ENCODE measurements at places on chromosomes 5 and 9. TPM values are rescaled to one million over a fixed set of nuclear protein-coding genes. Genes with fewer than 3 reads are reported as not detected.

The TBCA gene
- total RNA-seq, result 155 TPM

DNA sequence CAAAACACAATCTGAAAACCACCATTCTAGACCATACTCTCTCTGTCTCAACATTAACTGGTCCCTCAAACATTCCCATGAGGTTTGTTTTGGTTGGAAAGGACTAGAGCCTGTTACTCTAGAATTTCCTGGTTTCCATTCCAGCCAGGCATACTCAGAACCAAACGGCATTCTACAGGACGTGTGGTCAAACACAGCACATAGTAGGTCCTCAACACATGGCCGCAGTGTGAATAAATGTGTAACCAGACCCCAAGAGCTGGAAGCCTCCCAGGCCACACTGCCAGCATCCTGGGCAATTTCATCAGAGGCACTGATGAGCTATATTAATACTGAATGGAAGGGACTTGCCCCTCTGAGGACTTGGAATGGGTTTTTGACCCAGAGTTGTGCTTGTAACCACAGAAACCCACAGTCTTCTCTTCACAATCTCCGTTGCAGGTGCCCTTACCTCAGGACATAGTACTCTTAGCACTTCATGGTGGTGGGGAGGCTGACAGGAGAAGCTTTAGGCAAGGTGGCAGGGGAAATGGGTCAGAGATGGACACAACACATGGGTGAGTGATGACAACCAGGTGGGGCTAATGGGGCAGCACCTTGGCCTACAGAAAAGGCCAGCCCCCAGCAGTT, 66.0 kb downstream of the ZNF366 start:
- no peaks in the 10 kb centered on the region for H3K27me3 ChIP-seq
- no peak for DNase-seq
- H3K4me1 ChIP-seq, result no peaks in the 10 kb centered on the region
- H3K36me3 ChIP-seq, result no peaks in the 10 kb centered on the region
- H3K27ac ChIP-seq, result no peak overlapping the region

DNA sequence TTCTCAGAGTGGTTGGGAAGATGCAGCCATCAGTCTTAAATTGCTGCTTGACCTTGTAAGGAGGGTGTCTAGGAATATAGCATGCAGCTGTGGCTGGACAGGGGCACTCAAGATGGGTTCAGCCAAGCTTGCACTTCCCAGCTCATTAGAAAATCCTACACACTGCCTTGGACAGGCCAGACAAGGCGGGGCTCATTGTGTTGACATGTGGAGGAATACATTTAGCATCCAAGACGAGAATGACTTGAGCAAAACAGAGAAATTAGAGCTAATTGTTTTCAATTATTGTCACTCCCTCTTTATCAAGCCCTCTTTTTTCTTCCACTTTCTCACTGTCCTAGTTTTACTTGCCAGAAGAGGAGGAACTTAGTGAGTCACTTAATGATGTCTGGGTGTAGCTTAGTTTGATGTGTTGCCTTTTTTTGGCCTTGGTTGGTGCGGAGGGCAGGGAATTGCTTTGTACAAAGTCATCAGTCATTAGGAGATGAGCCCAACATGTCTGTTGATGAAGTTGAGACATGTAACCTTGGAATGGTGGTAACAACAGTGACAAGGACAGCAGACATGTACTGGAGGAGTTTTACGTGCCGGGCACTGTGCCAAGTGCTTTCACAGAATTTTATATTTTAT, 1219.3 kb upstream of the WWC1 start:
- H3K36me3 ChIP-seq, result no peaks in the 10 kb centered on the region
- no peak overlapping the region for H3K4me3 ChIP-seq
- no peak for DNase-seq
- H3K27me3 ChIP-seq, result no peaks in the 10 kb centered on the region
- no peak overlapping the region for H3K27ac ChIP-seq

The POU5F2 gene
- total RNA-seq, result 0.94 TPM

DNA sequence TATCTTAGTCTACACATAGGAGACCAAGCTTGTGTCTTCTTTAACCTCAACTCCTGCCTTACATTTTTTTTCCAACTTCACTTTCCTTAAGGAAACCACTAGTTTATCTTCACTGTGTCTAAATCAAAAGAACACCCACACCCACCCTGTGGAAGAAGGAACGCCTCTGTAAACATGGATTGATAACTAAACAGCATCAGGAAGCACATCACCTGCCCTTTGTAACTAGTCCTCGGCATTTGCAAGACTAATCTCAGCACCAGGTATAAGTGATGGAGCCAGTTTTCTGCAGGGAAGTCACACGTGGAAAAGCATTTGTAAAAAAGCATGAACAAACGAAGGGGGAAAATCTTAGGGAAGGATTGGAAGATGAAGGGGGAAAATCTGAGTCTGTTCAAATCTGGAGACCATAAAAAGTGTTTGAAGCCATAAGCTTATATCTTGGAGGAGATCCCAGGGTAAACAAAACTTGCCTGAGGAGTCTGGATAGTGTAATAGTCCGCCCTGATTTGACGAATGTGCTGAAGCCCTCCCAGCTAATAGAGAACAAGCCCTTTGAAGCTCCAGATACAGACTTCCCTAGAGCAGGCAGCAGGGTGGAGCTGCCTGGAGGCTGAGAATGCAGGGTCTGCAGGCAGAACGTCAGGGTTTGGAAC, 117.3 kb upstream of the LHFPL2 start:
- H3K36me3 ChIP-seq, result no peaks in the 10 kb centered on the region
- H3K27me3 ChIP-seq, result no peaks in the 10 kb centered on the region
- DNase-seq, result no peak
- H3K4me3 ChIP-seq, result no peak overlapping the region
- no peaks in the 10 kb centered on the region for H3K4me1 ChIP-seq

DNA sequence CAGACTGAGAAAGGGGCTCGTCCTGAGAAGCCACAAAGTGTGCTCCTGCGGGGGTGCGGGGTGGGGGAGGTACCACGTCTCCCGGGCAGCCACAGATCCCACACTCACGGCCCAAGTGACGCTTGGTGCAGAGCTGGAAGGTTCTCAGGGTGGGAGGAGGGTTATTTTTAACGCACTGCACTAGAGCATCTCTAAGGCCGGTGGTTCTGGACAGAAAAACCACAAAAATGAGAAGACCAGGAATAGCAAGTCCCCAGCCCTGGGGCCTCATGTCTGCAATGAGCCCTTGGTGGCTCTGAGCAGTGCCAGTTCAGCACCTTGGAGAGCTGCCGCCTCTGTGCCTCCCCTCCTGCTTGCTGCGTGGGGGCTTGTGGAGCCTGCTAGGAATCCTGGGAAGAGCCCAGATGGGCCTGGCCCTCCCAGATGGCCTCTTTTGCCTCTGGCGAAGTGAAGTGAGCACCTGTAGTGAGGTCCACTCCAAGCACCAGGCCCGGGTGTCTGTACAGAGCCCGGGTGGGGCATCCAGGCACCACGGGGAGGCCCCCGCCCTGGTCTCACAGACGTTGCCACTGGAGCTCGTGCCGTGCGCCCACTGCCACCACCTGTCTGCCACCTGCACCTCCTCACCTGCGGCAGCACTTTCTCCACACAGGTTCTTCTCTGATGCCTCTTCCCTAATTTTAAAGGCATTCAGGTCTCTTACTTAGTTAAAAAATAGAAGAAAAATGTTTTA, 48.9 kb upstream of the CACNA1B start:
- H3K36me3 ChIP-seq, result no peaks in the 10 kb centered on the region
- no peaks in the 10 kb centered on the region for H3K27me3 ChIP-seq
- no peaks in the 10 kb centered on the region for H3K4me1 ChIP-seq
- no peak overlapping the region for H3K4me3 ChIP-seq

The IFNK gene
- total RNA-seq, result not detected

GRCh38 chr9:30775236-30775635, 1609.2 kb upstream of the ACO1 start:
- H3K27ac ChIP-seq, result no peak overlapping the region
- no peaks in the 10 kb centered on the region for H3K27me3 ChIP-seq
- no peak for DNase-seq
- H3K36me3 ChIP-seq, result no peaks in the 10 kb centered on the region

- no peaks in the 10 kb centered on the region for H3K36me3 ChIP-seq
- H3K4me3 ChIP-seq, result no peak overlapping the region
- H3K4me1 ChIP-seq, result no peaks in the 10 kb centered on the region
- no peaks in the 10 kb centered on the region for H3K27me3 ChIP-seq
These were observed 53.6 kb upstream of the CDH18 start for GRCh38 chr5:20041326-20042274.

DNA sequence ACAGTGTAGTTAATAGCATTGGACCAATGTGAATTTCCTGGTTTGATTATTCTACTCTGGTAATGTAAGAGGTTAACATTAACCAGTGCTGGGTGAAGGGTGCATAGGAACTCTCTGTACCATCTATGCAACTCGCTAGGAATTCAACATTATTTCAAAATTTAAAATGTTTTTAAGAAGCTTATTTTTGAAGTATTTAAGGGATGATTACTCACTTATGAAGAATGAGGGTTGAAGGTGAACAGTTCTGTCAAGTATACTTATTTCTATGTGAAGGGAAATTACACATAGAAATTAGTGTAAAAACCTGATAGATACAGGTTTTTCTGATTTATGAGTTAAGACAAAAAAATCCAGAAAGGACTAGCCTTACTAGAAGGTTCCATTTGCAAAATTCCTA, 165.8 kb downstream of the INSYN2B start:
- H3K36me3 ChIP-seq, result no peaks in the 10 kb centered on the region
- H3K27ac ChIP-seq, result no peak overlapping the region
- no peaks in the 10 kb centered on the region for H3K27me3 ChIP-seq
- no peak overlapping the region for H3K4me3 ChIP-seq
- no peak for DNase-seq
- H3K4me1 ChIP-seq, result no peaks in the 10 kb centered on the region

- H3K27ac ChIP-seq, result peak overlapping the region; percentile 71
- no peaks in the 10 kb centered on the region for H3K27me3 ChIP-seq
- no peaks in the 10 kb centered on the region for H3K36me3 ChIP-seq
- no peaks in the 10 kb centered on the region for H3K4me1 ChIP-seq
These were observed 256.0 kb downstream of the DOCK8 start for GRCh38 chr9:470552-471194.

DNA sequence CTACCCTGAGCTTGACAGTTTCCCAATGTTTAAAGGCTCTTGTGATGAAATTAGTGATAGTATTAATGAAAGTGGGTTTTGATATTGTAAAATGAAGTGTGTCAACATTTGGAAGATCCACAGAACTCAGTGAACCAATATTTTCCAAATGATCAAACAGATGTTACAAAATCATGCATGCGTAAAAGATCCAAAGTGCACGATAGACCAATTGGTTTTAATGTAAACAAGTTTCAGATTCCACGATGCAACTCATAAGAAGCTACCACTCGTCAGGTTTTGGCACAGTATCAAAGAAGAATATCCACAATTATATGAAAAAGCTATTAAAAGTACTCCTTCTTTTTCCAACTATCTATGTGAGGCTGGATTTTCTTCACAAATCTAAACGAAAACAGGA, 82.3 kb downstream of the SLC38A9 start:
- H3K4me3 ChIP-seq, result no peak overlapping the region
- no peak overlapping the region for H3K27ac ChIP-seq
- no peaks in the 10 kb centered on the region for H3K36me3 ChIP-seq
- no peaks in the 10 kb centered on the region for H3K27me3 ChIP-seq

The LHX6 gene
- total RNA-seq, result 1.1 TPM

DNA sequence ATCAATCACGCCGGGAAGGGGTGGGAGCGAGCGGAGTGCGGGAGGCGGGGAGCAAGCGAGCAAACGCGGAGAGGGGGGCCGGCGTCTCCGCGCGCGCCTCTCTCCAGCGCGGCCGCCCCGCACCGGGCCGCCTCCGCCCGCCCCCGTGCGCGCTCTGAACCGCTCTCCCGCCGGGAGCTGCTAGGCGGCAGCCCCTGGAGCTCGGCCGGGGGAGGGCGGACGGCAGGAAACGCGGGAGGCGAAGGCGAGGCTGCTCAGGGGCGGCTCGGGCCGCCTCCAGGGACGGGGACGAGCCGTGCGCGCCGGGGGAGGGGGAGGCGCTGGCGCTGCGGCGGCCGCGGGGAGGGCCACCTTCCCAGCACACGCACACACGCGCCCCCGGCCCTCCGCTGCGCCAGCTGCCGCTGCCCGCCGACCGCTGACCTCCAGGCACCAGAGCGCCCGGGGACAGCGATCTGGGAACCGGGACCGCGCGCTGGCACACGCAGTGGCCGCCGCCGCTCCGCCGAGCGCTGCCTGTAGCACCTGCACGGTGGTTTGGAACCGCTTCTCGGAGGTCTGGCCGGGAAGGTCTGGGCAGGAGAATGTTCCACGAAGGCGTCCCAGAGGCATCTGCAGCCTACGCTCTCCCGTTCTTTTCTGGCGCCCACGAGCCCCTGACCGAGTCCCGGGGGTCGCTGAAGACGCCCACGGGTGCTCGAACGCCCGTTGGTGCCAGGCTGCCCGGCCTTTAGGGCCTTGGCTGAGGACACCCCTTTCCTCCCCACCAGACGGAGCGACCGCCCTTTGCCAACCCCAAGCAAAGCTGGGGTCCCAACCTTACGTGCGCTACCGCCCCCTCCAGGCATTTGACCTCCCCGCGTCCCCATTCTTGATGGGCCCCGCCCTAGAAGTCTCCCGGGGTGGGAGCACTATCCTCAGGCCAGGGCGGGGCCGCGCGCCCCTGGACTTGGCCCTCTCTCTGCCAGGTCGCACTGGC, at the start of gene GABBR2:
TSS of gene GABBR2 (minus strand) at position 3 of the 979 bp plus-strand sequence. CDS start 198 bp downstream, outside the sequence.
- H3K36me3 ChIP-seq, result no peaks in the 10 kb centered on the region
- H3K4me1 ChIP-seq, result no peaks in the 10 kb centered on the region

DNA sequence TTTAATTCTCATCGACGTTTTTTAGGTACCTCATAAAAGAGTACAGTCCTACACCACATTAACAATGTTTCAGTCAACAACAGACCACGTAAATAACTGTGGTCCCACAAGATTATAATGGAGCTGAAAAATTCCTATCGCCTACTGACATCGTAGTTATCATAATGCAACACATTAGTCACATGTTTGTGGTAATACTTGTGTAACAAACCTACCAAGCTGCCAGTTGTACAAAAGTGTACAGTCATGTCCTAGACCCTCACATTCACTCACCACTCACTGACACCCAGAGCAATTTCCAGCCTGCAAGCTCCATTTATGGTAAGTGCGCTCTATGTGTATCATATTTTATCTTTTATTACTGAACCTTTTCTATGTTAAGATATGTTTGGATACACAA, 16.8 kb downstream of the GNAQ start:
- H3K4me1 ChIP-seq, result peaks cover 11% of the 10 kb centered on the region
- DNase-seq, result no peak
- no peak overlapping the region for H3K4me3 ChIP-seq
- no peaks in the 10 kb centered on the region for H3K36me3 ChIP-seq
- H3K27me3 ChIP-seq, result no peaks in the 10 kb centered on the region
- H3K27ac ChIP-seq, result no peak overlapping the region

The SH3TC2 gene
- total RNA-seq, result 0.66 TPM

DNA sequence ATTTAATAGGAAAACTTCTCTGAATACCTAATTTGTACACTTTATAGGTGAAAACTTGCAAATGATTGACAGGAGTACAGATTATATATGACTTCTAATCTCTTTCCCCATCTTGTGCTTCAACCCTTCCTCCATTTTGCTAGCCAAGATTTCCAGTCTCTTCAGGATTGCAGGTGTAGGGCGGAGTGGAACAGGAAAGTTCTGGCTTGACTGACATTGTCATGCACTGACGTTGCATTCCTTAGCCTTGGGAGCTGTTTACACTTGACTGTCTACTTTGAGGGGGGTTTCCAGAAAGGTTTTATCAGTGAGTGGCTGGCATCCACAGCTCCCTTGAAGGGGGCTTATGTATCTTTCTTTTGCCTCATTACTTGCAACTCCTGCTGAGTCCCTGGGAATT, 34.1 kb upstream of the GRIA1 start:
- no peaks in the 10 kb centered on the region for H3K36me3 ChIP-seq
- no peak overlapping the region for H3K4me3 ChIP-seq
- no peaks in the 10 kb centered on the region for H3K27me3 ChIP-seq
- no peaks in the 10 kb centered on the region for H3K4me1 ChIP-seq
- no peak for DNase-seq

The TICAM2 gene
- 2.4 TPM for total RNA-seq

Measured in colonic mucosa (tissue), 4 donors.